Activated T-helper 9 cell treated with anti-CD3 and anti-CD28 coated beads, Interleukin-2, amount 50 U/mL, for 16 hours (primary cell): ENCODE measurements at places on chromosomes 5 and 9.

GRCh38 chr9:131673531-131673930, 66.3 kb downstream of the RAPGEF1 start:
- no peak for DNase-seq

DNA sequence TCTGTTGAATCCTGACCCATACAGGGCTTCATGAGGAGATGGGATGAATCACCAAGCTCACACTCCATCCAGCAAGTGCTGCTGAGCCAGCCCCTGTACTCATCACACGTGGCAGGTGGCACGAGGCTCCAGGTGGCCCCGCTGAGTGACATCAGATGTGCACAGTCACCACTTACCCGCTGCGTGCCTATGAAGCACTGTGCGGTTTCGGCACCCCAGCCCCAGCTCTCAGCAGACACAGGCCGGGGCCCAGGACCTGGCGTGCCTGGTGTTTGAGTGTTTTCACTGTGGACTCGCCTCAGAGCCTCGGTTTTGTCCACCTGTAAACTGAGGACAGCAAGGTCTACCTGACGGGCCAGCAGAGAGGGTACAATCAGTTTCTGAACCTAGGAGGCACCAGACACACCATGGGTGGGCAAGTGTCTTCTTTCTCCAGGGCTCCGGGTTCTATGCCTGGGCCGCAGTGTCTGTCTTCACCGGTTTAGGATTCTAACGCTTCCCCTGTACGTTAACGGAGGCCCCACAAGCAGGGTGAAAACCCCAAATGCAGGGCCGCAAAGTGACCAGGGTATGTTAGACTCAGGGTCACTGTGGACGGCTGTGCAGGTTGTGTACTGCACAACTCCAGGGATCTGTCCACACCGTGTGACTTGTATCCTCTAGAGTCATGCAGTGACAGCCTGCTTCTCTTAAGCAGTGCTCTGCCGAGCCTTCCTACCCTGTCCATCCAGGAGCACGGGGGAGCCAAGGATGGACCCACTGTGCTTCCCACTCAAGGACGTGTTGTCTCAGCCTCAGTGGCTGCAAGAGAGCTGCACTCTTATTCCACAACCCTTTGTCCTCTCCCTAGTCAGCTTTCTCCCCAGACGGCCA, 44.3 kb upstream of the COL5A1 start:
- DNase-seq, result no peak

DNA sequence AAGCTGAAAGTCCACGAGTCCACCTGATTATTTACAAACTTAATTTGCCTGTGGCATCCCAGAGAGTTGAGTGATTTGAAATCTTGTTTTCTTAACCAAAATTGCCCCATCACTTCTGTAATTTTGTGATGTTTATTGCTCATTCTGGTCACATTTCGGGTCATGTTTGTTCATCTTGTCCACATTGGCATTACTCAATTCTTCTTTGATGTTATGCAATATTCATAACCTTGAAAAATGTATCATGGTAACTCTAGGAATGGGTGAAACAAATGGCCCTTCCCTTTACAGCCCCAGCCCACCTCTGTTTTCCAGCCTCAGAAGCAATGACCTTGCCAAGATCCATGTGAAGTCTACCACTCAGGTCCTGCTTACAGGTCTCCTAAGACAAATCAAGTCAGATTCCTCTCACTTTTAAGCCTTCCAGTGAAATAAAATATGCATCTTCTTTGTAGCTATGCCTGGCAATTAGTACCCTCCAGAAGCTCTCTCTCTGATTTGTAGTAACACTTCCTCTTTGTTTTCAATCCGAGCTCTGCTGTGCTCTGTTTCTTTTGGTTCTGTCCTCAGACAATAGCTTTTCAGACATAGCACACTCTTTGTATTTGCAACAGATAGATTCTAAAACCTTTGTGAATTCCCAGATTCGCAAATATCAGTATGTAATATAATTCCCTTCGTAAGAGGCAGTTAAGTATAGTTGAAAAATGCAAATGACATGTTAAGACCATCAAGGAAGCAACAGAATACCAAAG, 330.3 kb upstream of the IRX1 start:
- no peak for DNase-seq

DNA sequence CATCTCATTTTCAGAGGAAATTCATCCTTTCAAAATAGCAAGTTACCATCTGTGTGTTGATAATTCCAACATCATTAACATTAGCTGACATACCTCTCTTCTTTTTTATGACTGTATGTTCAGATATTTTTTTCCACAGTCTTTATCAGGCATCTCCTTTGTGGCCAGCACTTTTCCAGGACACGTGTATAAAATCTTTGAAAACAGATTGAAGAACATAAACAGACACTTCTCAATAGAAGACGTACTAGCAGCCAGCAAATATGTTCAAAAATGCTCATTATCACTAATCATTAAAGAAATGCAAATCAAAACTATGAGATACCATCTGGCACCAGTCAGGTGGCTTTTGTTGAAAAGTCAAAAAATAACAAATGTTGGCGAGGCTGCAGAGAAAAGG, 734.3 kb downstream of the SEMA5A start:
- no peak for DNase-seq

GRCh38 chr9:35828716-35829083, at the start of gene FAM221B:
FAM221B (minus strand) TSS chr9:35828732; CDS start chr9:35826161, 2,571 bp downstream.
- no peak for DNase-seq

DNA sequence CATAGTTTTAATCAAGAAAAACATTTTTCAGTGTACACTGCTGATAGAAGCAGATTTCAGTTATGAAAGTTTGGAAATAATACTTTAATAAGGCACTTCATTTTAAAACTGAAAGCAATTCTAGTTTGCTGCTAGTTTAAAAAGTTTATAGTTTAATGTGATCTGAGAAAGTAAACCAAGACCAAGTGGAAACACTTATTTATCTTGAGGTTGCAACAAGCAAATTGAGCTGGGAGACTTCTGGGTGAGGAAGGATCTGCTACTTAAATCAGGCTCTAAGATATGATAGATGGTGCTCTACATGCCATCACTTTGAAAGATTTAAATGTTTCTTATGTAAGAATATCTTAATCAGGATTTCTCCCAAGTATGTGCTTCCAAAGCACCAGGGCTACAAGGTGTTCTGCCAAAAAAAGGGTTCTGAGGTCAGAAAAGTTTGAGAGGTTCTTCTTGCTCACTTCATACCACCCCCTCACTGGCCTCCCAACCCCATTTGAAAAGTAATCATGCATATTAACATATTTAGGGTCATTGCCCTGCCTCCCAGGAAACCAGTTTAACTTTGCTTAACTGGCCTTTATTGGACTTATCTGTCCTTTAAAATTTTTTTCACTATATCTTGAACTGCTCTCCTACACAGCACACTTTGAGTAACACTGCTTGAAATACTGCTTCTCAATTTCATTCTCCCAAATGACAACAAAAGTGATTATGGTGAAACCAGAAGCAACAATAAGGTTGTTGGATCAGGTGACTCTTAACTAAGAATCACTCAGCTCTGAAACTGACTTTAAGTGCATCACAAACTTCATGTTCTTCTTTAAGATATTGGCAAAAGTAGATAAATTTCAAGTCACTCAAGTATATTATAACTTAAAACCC, 15.5 kb downstream of the SLC44A1 start:
- DNase-seq, result no peak

DNA sequence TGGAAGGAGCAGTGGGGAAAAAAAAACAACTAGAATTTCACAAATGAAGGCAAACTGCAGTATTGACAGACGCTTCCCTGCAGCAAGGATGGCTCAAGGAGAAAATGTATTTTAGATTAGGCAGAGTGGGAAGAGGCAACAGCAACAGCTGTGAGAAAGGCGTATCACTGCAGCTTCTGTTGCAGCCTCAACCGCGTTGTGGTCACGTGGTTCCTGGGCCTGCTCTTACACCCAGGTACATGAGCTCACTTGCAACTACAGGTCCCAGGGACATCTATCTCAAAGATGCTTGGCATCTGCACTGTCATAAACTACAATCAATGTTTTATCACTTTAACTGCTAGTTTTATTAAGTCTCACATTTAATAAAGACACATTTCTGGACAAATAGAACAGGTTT, 36.0 kb upstream of the GOLM1 start:
- DNase-seq, result no peak

DNA sequence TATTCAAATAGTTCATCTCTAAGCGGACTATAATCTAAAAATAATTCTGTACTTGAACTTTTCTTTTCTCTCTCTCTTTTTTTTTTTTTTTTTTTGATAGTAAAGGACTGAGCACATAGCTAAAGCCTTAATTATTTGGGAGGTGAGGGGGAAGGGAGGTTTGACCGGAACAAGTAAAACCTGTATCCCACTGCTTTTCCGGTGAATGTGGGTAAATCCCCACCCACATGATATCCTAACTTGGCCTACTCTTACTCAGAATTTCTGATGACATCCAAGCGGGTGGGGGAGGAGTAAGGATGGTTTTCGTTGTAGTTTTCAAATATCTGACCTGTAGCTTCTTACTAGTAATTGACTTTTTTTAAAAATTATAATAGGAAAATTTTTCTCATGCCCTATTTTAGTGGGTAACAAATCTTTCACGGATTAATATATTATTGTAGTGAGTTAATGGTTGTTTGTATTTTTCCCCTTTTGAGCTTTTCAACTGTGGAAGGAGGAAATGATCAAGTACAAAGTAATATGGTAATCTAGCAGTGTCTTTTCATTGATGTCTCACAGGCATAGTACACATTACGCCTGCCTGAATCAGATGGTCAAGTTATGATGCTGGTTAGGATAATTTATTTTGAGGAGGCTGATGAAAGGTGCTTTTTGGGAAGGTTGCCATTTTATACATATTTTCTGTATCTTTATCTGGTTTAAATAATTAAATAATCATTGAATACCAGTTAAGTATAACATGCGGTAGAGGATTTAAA, 2.2 kb upstream of the ELL2 start:
- peak; percentile 19 for DNase-seq

DNA sequence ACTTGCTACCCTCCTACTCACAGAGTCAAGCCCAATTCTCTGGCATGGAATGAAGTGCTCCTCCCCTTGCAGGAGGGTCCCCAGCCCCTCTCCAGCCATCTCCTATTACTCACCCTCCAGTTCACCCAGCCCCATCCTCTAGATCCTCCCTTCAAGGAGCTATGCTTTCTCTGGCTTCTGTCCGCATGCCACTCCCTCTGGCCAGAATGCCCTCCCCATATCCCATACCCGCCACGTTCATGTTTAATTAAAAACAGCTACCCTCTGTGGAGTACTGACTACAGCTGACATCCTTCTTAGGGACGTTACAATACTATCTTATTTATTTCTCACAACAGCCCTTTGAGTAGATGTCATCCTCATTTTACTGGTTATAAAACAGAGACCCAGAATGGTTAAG, 3.0 kb downstream of the F2R start:
- no peak for DNase-seq

GRCh38 chr9:126474786-126475485, 138.8 kb upstream of the LMX1B start:
- no peak for DNase-seq

DNA sequence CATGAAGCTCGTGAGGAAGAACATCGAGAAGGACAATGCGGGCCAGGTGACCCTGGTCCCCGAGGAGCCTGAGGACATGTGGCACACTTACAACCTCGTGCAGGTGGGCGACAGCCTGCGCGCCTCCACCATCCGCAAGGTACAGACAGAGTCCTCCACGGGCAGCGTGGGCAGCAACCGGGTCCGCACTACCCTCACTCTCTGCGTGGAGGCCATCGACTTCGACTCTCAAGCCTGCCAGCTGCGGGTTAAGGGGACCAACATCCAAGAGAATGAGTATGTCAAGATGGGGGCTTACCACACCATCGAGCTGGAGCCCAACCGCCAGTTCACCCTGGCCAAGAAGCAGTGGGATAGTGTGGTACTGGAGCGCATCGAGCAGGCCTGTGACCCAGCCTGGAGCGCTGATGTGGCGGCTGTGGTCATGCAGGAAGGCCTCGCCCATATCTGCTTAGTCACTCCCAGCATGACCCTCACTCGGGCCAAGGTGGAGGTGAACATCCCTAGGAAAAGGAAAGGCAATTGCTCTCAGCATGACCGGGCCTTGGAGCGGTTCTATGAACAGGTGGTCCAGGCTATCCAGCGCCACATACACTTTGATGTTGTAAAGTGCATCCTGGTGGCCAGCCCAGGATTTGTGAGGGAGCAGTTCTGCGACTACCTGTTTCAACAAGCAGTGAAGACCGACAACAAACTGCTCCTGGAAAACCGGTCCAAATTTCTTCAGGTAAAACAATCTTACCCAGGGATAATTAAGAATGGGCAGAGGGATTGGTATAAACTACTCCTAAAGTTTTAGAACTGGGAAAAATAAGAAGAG, 12.9 kb downstream of the ITGA1 start:
- DNase-seq, result peak; percentile 31

DNA sequence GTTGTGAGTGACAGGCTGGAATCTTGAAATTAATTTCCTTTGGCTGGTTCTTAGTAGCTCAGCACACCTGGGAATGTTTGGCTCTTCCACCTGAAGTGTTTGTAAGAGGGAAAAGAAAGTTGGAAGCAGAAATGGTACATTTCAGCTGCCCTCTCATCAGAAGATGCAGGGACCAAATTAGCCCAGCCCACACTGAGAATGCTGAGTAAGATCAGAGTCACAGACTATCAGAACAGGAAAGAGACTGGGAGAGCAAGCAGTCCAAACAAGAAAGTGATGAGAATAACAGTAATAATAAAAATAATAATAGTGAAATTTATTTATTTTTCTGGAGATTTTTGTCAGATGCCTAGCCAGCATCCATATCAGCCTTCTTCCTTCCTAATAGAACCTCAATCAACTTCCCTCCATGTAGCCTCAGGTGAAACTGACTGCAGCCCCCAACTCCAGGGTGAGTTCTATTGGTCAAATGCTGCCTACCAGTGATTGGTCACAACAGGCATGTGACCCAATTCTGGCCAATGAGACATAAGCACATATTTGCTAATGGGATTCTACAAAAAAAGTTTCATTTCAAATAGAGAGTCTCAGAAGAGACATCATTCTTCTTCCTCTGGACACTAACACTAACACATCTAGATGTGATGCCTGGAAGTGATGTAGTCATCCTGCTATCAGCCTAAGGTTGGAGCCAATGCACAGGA, 31.2 kb upstream of the ADRA1B start:
- no peak for DNase-seq

GRCh38 chr9:7907551-7908337, 108.2 kb upstream of the DMAC1 start:
- DNase-seq, result no peak

DNA sequence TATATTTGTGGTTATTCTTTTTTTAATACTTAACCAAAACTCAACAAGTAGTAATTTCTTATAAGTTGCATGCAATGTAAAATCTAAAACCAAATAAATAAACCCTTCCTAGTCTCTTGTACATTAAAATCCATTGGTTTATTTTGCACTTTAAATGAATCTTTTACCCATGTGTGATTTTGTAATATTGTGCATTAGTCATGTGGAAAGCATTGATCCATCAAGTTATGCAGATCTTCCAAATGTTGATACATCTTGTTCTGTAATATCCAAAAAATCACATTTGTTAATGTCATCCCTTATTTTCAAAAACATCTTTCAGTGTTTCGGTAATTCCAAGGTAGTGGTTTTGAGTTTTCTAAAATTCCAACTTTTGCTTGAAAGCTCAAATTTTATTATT, 63.3 kb downstream of the CWC27 start:
- no peak for DNase-seq
